ENCODE measurements at places on chromosomes 12 and 14. TPM values are rescaled to one million over a fixed set of nuclear protein-coding genes. Genes with fewer than 3 reads are reported as not detected.

DNA sequence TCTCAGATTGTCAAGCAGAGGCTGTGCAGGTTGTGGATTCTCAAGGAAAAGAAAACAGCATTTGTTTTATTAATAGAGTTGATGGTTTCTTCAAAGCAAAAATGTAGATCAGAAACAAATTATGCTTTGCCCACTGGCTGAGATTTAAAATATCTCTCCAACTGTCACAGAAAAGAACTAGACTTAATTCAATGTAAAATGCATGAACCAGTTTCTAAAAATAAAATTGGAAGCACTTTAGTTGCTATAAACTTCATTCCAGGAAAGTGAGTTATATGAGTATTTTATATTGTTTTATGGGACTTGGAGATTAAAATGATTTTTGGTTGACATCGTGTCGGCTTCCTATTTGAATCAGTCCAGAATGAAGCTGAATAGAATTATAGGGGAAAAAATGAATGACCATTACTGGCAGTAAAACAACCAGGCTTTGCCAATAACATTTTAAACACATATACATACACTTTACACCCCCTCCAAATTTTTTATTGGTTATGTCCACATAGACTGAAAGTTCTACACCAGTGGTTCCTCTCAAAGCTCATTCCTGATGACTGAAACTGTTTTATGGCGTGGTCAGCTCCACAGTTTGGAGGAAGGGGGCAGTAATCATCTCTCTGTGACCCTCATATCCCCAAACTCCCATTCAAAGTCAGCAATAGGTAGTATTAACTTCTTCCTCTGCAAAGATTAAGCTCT lies 55.5 kb upstream of the DAAM1 start:
- peak; percentile 60 for DNase-seq

Gene SLC38A1
- 66.0 TPM for polyA plus RNA-seq

GRCh38 chr12:101832030-101832429 lies 1.3 kb upstream of the GNPTAB start:
- DNase-seq, result no peak

Gene PTHLH
- 0.81 TPM for polyA plus RNA-seq

DNA sequence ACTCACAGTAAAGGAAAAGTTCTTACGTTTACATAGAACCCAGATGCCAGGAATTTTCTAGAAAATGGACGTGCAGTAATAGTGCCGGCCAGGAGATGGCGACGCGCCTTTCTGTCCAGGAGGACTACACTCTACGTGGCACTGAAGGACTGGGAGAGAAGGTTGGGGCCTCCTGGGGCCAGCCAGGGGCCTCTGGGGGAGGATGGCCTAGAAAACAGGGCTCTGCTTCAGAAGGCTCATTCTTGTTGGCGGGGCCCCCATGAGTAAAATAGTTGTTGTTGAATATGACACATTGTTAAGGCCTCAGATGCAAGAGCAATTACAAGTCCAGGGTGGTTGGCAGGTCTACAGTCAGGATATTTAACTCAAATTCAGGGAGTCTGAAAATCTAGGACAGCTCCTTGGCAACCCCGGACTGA lies 120.1 kb upstream of the MAX start:
- no peak for DNase-seq

GRCh38 chr12:7396418-7396817 lies 47.5 kb downstream of the CD163L1 start:
- DNase-seq, result no peak

Gene FAM186B
- 3.9 TPM for polyA plus RNA-seq

- no peak for DNase-seq
These were observed 244.7 kb downstream of the MSRB3 start for GRCh38 chr12:65522956-65523860.

GRCh38 chr14:59564366-59564765 lies 12.2 kb downstream of the CCDC175 start:
- DNase-seq, result no peak

DNA sequence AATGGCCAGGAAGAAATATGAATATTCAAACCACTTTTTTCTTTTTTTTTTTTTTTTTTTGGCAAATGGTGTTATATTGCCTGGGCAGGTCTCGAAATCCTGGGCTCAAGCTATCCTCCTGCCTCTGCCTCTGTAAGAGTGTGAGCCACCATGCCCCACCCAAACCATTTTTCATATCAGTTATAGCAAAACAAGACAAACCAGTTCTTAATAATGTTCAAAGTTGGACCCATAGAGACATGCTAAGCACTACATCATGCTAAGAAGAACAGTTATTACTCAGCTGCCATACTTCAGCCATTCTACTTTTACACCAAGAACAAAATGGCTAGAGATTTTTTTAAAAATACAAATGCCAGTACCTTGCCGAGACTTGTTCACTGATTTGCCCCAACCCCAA lies 25.5 kb downstream of the EIF2S1 start:
- DNase-seq, result no peak
